ENCODE measurements at places on chromosomes 2 and 18. TPM values are rescaled to one million over a fixed set of nuclear protein-coding genes. Genes with fewer than 3 reads are reported as not detected.

- H3K36me3 ChIP-seq = no peaks in the 10 kb centered on the region
- no peaks in the 10 kb centered on the region for H3K27me3 ChIP-seq
- H3K4me3 ChIP-seq = no peak overlapping the region
- no peak overlapping the region for H3K27ac ChIP-seq
- H3K4me1 ChIP-seq = no peaks in the 10 kb centered on the region
Measured at GRCh38 chr2:198285216-198285615, 480.8 kb downstream of the PLCL1 start.

GRCh38 chr2:29012211-29012681 is 31.1 kb downstream of the TOGARAM2 start:
- DNase-seq = no peak
- H3K4me1 ChIP-seq = no peaks in the 10 kb centered on the region

DNA sequence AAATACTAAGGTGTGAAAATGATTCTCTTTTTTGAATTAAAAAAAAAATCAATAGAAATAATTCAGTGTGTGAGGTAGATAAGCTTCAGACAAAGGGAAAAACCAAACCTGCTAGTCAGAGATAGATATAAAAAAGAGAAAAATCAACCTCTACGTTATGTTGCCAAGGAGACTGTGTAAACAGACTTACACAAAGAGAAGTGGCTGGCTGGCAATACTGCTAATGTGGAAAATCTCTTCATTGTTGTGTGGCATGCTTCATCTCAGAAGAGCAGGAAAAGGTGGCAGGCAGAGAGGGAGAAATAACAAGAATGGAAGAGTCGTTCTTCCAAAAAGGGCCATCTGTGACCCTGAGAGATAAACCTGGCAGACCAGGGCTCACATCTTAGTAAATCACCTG is 200.8 kb downstream of the SLC8A1 start:
- peak; percentile 27 for DNase-seq
- H3K4me3 ChIP-seq = no peak overlapping the region
- no peaks in the 10 kb centered on the region for H3K4me1 ChIP-seq

DNA sequence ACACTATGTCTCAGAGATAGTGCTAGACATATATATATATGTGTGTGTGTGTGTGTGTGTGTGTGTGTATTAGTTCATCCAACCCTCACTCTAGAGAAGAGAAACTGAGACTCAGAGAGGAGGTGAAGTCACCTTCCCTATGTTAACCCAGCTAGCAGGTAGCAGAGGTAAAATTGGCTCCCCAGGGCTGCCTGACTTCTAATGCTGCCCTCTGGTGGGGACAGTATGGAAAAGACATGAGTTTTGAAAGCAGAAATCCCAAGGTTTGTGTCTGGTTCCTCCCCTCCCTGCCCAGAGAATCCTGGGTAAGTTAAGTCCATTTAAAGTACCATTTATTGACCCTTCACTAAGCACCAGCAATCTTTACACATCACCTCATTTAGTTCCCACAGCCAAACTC is 137.7 kb downstream of the THNSL2 start:
- H3K27me3 ChIP-seq = no peaks in the 10 kb centered on the region
- no peaks in the 10 kb centered on the region for H3K4me1 ChIP-seq
- DNase-seq = no peak
- no peak overlapping the region for H3K27ac ChIP-seq
- no peak overlapping the region for H3K4me3 ChIP-seq

REG1B gene
- total RNA-seq = not detected

PCARE gene
- total RNA-seq = under 0.01 TPM

PIEZO2 gene
- 6.6 TPM for total RNA-seq

RBM44 gene
- total RNA-seq = 0.17 TPM

Data from fibroblast of lung (primary cell).